ENCODE measurements at places on chromosomes 13 and 19. TPM values are rescaled to one million over a fixed set of nuclear protein-coding genes. Genes with fewer than 3 reads are reported as not detected.

Gene CBARP
- total RNA-seq, result 0.98 TPM

Gene SYNGR4
- total RNA-seq, result not detected

DNA sequence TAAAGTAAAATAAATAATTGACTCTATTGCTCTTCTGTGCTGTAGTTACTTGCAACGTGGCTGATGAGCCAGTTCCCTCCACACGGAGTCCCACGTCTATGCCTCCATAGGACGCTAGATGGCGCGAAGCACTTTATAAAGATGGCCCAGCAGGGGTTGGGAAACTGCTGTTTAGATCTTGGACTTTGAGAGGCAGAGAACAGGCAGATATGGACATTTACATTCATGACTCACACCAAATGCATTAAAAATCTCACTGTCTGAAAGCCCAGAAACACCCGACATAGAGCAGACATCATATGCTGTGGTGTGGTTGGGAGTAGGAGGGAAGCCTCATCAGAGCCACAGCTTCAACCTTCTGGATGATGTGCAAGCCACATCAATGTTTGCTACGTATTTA lies 643.1 kb upstream of the ARGLU1 start:
- DNase-seq, result peak; percentile 52
- no peaks in the 10 kb centered on the region for H3K36me3 ChIP-seq
- H3K4me1 ChIP-seq, result no peaks in the 10 kb centered on the region
- H3K4me3 ChIP-seq, result peak overlapping the region; percentile 10
- no peaks in the 10 kb centered on the region for H3K27me3 ChIP-seq

GRCh38 chr13:47110833-47111240 lies 214.0 kb upstream of the HTR2A start:
- no peaks in the 10 kb centered on the region for H3K4me1 ChIP-seq
- H3K36me3 ChIP-seq, result no peaks in the 10 kb centered on the region
- H3K27ac ChIP-seq, result no peak overlapping the region
- DNase-seq, result no peak
- no peaks in the 10 kb centered on the region for H3K27me3 ChIP-seq
- no peak overlapping the region for H3K4me3 ChIP-seq

GRCh38 chr19:40200341-40201099 lies 9.3 kb downstream of the MAP3K10 start:
- no peak overlapping the region for H3K4me3 ChIP-seq
- H3K36me3 ChIP-seq, result no peaks in the 10 kb centered on the region
- no peaks in the 10 kb centered on the region for H3K4me1 ChIP-seq
- H3K27ac ChIP-seq, result no peak overlapping the region
- no peaks in the 10 kb centered on the region for H3K27me3 ChIP-seq

- H3K36me3 ChIP-seq, result no peaks in the 10 kb centered on the region
- no peaks in the 10 kb centered on the region for H3K4me1 ChIP-seq
- peak within 1 kb of the TSS; percentile 68 for H3K4me3 ChIP-seq
- no peaks in the 10 kb centered on the region for H3K27me3 ChIP-seq
- peak; percentile 96 for DNase-seq
Measured at GRCh38 chr19:20565321-20566018, at the start of gene ZNF737. TSS of gene ZNF737 (minus strand) at chr19:20565781. CDS start at chr19:20565640, 141 bp downstream.

DNA sequence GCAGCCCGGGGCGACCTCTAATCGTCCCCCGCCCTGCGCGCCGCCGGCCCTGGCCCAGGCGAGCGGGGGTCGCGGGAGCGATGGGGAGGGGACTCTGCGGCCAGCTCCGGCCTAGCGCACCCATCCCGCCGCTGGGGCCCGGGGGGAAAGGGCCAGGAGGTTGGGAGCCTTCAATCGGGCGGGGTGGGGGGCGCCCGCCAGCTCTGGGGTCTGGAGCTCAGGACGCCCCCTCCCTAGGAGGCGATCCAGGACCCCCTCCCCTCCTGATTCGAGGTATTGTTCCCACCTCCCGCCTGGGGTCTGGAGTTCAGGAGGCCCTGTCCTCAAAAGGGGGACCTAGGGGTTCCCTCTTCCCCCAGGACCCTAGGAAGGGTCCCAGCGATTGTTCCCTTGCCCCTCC lies 430 bp downstream of the ZNF358 start:
- DNase-seq, result no peak
- H3K27me3 ChIP-seq, result no peaks in the 10 kb centered on the region
- H3K27ac ChIP-seq, result peak overlapping the region; percentile 82
- H3K4me3 ChIP-seq, result peak overlapping the region; percentile 64
- H3K4me1 ChIP-seq, result peaks cover 8% of the 10 kb centered on the region

DNA sequence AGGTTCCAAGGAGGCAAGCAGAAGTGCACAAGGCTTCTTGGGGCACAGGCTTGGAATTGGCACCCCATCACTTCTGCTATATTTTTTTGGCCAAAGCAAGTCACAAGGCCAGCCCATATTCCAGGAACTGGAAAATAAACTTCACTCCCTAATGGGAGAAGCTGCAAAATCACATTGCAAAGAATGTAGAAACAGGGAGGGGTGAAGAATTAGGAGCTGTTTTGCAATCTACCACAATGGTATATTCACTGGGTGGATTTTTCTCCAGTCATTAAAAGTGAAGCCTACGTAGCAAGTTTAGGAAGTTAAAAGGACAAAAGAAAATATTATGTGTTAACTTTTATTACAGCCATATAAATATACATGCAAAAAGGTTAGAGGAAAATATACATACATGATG lies 464.8 kb downstream of the COG6 start:
- DNase-seq, result no peak
- no peak overlapping the region for H3K27ac ChIP-seq
- H3K4me1 ChIP-seq, result no peaks in the 10 kb centered on the region
- H3K27me3 ChIP-seq, result no peaks in the 10 kb centered on the region

GRCh38 chr19:52665027-52665426 lies 26.9 kb upstream of the ZNF83 start:
- DNase-seq, result no peak
- no peak overlapping the region for H3K4me3 ChIP-seq
- no peaks in the 10 kb centered on the region for H3K27me3 ChIP-seq
- no peak overlapping the region for H3K27ac ChIP-seq
- no peaks in the 10 kb centered on the region for H3K36me3 ChIP-seq
- H3K4me1 ChIP-seq, result no peaks in the 10 kb centered on the region
